ENCODE measurements at places on chromosomes 6 and 20.

DNA sequence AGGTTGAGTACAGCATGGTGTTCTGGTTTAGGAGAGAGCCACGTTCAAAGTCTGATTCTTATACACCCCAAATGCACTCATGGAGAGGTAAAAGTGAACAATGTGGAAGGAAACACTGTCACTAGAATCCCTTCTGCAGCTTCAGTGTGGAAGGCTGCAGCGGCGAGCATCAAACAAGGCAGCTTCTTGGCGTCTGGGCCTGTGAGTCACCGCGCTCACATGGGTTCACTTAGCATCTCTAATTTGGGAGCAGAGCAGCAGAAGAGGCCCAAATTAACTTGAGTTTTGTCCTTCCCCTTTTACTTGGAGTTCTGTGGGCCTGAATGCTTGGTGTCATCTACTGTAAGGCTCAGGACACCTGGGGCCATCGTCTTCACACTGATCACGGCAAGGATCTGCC lies 10.9 kb upstream of the E2F1 start:
- DNase-seq = no peak

DNA sequence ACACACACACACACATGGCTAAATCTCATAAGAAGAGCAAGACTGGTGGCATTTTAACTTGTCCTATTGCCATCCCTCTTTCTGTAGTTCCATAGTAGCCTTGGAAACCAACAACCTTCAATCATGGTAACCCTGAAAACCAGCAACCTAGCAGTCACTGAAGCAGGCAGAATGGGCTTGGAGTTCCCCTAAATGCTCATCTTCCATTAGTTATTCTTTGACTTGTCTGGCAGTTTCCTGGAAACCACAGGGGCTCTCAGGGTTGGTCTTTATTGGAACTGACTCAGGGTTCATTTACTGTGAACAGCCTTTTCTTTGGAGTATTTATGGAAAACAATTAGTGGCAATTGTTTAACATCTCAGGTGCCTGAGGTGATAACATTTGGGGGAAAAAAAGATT lies 19.4 kb upstream of the BRPF3 start:
- DNase-seq = peak; percentile 3

- DNase-seq = peak; percentile 20
These were observed at the start of gene GID8 for GRCh38 chr20:62938105-62938888. Gene GID8, plus strand, starts transcription at chr20:62938147. Its CDS starts 3,356 bp downstream, at chr20:62941503.

- no peak for DNase-seq
These were observed 9.1 kb upstream of the BPIFB4 start for GRCh38 chr20:33070111-33071053.
